ENCODE measurements at places on chromosomes 12 and 14.
A peak's percentile ranks its signal among the peaks of the same experiment; 100 is the strongest.

DNA sequence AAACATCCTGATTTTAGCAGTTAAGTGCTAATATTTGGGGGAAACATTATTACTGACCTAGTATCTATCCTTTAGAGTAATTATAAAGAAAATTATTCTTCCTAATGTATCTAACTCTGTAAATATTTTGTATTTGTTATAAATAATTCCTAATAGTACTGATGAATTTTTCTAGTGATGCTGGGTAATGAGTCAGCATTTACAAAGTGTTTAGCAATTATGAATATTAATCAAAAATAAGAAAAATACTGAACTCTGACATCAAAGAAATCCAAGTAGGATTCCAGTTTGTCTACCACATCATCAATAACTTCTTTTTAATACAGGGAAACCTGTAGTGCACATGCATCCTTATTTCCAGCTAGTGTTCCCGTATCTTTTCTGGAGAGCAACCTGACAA lies 9.0 kb downstream of the NAP1L1 start:
- no peak for DNase-seq

DNA sequence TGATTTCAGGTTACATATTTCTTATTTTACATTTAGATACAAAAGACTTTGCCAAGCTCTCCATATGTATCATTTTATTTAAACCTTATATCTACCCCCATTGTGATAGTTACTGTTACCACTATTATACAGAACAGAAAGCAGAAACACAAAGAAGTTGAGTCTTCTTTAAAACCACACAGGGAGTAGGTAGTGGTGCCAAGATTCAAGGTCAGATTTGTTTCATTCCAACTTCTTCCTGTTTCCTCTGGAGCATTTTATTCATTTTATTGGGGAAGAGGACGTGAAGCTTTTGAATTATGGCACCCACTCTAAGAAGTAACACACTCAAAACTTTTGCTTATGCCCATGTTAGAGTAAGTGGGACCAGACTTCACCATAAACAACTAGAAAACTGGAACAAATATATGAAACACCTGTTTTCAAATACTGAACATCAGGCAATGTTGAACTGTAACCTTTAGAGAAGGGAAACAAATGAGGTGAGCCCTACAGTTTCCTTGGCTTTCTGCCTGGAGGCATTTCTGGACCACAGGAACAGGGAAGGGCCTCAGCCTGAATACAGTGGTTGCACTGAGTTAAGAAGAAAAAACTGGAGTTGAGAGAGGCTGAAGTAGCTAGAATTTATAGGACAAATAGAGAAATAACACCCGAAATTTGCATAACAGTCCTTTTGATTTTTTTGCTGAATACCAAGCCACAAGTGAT lies 160.4 kb upstream of the SSTR1 start:
- DNase-seq = no peak

DNA sequence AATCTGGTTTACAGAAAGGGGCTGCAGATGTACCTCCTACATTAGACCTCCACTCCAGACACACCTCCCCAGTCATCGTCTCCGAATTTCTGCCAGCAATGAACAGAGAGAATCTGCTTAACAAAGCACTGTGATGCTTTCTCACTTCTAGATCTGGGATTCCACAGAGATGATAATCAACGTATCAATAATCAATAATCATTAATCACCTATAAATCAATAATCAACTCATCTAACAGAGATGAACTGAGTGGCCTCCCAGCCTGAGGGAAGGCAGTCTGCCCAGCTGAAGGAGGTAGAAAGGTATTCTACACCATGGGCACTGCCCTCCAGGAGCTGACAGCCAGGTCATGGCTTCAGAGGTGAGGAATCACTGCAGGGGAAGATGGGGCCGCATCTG lies 183.2 kb downstream of the TMEM132D start:
- DNase-seq = peak; percentile 36

DNA sequence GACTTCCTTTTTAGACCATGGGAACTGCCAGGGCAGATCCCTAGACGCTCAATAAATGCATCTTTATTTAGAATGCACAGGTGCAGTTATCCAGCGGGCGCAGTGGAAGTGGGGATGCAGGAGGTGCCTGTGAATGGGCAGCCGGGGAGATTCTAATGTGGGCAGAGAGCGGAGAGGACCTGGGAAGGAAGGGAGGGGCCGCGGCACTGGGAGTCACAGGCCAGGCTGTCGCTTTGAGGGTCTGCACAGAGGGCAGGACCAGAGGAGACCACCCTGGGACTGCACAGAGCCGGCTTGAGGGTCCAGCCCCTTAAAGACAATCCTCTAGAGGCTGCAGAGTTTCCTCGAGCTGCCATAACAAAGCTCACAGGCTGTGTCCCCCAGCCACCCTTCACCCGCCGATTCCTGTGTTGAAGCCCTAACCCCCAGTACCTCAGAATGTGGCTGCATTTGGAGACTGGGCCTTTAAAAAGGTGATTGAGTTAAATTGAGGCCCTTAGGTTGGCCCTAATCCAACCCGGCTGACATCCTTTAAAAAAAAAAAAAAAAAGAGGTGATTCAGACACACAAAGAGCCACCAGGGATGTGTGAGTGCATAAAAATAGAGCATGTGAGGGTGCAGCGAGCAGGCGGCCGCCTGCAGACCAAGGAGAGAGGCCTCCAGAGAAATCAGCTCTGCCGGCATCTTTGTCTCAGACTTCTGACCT lies 44.4 kb upstream of the PPP2R5C start:
- DNase-seq = no peak

- DNase-seq = peak; percentile 60
These were observed 27.7 kb downstream of the KRT18 start for GRCh38 chr12:52976574-52977071.

- peak; percentile 75 for DNase-seq
These were observed 207.9 kb downstream of the SYNE2 start for GRCh38 chr14:64060648-64061096.

DNA sequence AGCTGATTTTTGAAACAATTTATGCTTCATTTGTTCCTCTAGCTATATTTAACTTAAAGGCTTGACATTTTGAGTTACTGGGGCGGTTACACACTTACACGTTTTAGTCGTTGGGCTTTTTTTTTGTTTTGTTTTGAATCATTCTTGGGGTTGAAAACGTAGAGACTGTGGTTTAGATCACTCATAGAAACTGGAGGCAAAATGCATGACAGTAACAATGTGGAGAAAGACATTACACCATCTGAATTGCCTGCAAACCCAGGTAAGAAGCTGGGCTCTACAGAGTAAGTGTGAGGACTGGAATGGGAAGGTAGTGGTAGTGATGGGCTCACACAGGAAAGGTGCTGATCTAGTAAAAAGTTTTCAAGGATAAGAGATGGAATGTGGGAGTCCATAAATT lies at the start of gene CLEC2D:
TSS of gene CLEC2D (plus strand) at position 180 of the 400 bp plus-strand sequence. CDS start at position 202, 22 bp downstream.
- no peak for DNase-seq

DNA sequence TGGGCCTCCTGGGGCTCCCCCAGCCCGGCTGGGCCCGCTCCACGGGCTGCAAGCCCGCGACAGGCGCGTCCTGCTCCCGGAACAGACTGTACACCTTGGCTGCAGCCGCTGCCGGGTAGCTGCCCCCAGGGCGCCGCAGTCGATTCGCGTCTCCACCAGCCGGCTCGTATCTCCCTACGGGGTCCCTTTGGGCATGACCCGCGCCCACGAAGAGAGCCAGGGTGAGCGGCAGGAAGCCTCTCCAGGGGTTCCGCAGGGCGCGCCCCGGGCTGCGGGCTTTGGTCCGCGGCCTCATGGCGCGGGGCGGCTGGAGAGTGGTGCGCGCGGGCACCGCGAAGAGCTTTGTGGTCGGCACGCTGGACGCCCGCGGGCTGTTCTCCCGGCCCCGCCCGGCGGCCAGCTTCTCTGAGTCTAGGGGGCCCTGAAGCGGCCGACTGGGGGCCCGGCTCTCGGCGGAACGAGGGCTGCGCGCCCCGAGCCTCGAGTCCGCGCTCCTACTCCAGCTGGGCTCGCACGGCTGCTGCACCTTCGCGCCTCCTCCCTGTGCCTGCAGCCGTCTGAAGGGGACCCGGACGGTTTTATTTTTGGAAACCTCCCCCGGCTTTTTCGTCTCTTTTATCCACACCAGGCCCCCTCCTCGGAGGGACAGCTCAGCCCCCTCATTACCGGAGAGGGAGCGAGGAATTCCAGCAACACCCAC lies at the start of gene LTBP2:
TSS of gene LTBP2 (minus strand) at position 588 of the 700 bp plus-strand sequence. CDS start at position 295, 293 bp downstream.
- peak; percentile 66 for DNase-seq

GRCh38 chr12:47216150-47216677 lies 136.5 kb upstream of the AMIGO2 start:
- DNase-seq = no peak

GRCh38 chr12:6314776-6315175 lies 4.3 kb downstream of the PLEKHG6 start:
- peak; percentile 46 for DNase-seq

GRCh38 chr14:65972891-65973290 lies 513.3 kb upstream of the CCDC196 start:
- DNase-seq = no peak

DNA sequence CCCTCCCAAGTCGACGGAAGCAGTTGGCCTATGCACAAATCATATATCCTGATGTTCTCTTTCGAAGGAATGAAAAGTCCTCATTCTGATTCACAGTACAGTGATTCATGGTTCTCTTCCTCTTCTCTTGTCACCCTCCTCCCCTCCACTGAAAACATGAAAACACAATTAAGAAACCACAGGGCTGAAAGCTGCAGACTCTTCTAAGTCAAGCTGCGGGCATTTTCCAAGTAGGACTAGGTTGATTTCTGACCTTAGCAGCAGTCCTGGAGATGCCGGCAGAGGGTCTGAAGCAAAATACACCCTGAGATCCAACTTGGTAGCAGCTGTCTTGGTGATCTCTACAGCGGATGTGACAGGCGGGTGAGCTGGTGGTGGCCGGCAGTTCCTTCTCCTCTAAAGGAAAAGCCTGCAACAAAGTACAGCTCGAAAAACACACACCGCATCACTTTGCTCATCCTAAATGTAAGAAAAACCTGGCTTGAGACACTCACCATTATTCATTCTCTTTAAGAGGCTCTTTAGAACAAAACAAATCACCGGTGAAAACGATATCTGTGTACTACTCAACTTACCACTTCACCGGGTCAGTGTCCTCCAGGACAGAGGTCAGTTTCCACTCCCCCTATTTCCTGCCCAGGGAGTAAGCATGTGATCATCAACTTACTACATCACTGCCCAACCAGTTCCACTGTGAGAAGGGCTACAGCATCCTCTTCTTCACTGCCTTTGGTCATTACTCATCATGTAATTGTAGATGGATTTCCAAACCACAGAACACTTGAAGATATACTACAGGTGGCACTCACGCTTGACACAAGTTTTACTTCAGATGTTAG lies 6.0 kb downstream of the TMCC3 start:
- DNase-seq = no peak

- no peak for DNase-seq
These were observed 149.4 kb upstream of the PRMT8 start for GRCh38 chr12:3341594-3341993.

GRCh38 chr12:67837876-67838275 lies 151.4 kb upstream of the IFNG-AS1 start:
- no peak for DNase-seq

DNA sequence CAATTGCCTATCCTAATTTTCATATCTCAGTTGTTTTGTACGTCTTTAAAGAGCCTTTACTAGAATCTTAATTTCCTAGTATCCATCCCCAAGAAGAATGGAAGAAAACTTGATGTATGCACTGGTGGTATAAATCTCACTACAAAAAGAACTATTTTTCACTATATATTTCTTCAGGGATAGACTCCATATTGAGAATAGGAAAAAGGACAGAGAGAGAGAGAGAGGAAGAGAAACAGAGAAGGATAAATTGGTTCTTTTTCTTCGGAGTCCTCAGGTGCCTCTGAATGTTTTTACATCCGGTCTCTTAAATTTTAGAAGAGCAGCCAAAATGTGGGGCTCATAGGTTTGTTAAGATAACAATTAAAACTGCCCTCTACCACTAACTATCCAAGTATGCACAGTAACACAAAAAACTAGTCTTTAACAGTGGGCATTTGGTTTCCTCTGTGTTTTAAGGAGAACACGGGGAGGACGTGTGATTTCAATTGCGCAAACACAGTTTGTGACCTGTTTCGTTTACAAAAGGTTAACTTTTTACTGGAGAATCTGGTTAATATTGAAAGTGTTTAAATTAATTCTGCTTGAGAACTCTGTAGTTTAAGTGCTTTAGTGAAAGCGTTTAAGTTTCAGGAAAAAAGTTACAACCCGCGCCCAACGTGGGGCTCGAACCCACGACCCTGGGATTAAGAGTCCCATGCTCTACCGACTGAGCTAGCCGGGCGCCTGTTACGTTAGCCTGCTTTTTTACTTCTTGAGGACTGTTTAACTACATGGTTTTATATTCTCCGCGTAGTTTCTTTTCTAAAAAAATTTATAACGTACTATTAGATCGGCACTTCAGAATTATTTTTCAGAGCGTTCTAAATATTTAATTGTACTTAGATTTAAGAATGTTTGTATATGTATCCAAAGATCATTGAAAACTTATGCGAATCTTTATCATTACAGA lies 5.1 kb upstream of the PSMA3 start:
- peak; percentile 83 for DNase-seq

DNA sequence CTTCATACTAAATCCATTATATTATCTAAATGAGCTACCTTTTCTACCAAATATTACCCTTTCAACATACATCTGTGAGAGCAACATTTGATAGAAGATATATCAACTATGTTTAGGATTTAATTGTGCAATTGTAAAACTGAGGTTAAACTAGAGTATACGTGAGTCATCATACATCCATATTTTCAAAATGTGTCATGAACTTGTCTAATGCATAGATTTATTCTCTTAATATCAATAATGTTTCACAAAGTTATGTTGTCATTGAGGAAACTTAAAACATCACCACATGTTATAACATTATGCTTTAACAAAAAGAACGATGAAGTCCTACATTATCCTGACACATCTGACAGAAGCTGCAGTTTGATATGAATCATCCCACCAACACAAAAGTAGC lies 645.5 kb upstream of the NOVA1 start:
- no peak for DNase-seq

DNA sequence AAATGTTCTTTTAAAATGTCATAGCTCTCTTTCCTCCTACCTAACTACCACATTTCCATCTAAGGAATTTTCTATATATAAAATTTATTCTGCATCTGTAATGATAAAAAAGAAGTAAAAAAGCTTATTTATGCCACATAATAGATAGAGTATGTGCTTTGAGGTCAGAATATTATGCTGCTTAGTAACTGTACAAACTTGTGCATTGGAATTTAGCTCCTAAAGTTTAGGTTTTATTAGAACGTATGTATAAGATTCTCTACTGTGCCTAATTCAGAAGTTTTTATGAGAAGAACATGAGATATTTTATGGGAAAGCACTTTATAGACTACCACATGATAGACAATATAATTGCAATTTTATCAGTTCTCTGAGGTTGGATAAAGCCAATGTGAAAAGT lies 384.6 kb downstream of the SLC16A7 start:
- DNase-seq = no peak

Data from ecto neural progenitor cell (in vitro differentiated cells).